ENCODE measurements at places on chromosomes 16 and 17.

DNA sequence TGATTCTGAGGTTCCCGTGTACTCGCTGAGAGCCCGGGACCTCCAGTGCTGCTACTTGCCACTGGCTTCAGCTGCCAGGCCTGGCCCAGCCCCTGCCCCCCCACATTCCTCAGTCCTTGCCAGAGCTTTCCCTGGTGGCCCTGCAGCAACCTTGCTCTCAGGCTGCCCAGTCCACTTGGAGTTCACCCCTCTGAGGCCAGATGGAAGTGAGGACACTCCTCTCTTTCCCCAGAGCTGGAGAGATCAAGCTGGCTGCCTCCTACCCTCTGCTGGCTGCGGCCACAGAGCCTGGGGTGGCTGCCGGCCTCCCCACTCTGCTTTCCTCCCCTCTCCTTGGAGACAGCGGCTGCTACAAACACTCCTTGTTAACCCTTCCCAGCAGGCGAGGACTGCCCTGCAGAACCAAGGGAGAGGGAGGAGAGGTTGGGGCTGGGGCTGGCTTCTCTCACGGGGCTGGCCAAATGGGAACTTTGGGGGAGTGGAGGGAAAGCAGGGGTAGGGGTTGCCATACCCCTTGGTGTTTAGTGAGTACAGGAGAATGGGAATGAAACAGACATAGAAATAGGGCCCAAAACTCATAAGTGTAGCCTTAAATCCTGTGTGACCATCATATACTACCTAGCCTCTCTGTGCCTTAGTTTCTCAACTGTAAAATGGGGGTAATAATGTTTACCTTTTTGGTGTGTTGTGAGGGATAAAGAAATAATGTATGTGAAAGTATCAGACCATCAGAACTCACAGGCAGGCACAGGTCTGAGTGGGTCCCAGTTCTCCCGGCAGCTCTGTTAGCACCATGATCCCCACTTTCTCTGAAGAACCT lies at the start of gene GAS2L2:
GAS2L2 (minus strand) TSS at position 295 of the 820 bp plus-strand sequence. CDS start 389 bp downstream, outside the sequence.
- no peak for DNase-seq

GRCh38 chr17:29615492-29616299 lies 7.0 kb downstream of the CORO6 start:
- DNase-seq: peak; percentile 96

- peak; percentile 84 for DNase-seq
Observed at GRCh38 chr17:81511804-81512561, 616 bp downstream of the ACTG1 start.

DNA sequence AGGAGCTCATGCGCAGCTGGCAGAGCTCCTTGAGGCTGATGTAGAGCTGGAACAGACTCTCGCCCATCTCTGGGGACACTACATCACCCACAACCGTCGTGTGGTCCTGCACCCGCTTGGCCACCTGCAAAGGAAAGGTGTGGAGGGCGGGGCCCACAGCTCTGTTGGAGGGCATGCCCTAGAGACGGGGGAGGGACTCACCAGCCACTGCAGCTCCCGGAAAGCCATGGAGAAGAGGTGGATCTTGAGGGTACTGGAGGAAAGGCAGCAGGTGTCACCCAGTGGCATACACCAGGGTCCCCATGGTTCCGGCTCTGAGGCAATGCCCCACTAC lies 8.6 kb downstream of the UNC13D start:
- DNase-seq: no peak

DNA sequence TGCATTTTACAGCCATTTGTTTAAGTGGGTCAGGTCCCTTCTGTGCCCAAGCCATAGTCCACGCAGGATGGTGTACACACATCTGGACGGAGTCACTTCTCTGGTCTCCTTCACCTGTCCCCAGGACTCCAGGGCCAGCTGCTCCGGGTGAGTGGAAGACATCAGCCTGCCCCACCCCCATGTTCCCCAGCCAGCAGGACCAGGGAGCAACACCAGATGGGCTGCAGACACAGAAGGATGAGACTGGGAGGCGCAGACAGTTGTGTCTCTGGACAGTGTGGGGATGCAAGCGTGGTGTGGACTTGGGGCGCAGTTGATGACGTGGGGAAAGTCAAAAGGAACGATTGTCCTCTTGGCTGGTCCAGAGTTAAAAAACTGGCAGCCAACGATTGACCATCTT lies 24.6 kb upstream of the WFDC1 start:
- DNase-seq: no peak

DNA sequence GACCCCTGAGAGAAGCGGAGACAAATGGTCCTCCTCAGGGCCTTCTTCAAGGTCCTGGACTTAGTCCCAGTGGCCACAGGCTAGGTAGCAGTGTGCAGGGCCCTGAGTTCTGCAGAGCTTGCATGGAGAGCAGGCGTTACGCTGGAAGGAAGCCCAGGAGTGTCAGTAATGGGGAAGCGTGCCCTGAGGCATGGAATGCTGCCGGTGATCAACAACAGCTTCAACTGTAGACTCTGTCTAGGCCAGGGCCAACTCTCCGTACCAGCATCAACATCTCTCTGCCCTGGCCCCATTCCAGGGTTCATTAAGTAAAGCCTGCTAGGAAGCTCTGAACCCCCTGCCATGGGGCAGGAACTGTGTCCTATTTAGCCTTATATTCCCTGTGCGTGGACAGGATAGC lies 568 bp upstream of the TNK1 start:
- DNase-seq: peak; percentile 81

GRCh38 chr17:44049294-44050060 lies 17.0 kb downstream of the LSM12 start:
- no peak for DNase-seq

DNA sequence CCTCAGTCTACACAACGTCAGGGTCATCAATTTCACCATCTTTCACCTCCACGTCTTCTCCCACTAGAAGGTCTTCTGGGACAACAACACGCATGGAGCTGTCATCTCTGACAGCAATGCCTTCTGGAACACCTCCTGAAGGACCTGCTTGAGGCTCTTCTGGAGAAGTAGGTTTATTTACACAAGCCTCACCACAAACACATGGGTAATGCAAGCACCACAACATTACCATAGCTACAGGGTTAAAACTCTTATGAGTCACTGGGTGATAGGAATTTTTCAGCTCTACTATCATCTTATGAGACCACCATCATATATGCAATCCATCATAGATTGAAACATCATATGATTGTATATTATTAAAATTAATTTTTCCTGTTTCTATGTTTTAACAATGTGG lies 215.4 kb downstream of the CHD9NB start:
- DNase-seq: no peak

- no peak for DNase-seq
Observed at GRCh38 chr16:23222929-23223328, 40.4 kb downstream of the SCNN1G start.

- no peak for DNase-seq
Observed at GRCh38 chr17:10605221-10605783, 51.8 kb downstream of the MYH3 start.

DNA sequence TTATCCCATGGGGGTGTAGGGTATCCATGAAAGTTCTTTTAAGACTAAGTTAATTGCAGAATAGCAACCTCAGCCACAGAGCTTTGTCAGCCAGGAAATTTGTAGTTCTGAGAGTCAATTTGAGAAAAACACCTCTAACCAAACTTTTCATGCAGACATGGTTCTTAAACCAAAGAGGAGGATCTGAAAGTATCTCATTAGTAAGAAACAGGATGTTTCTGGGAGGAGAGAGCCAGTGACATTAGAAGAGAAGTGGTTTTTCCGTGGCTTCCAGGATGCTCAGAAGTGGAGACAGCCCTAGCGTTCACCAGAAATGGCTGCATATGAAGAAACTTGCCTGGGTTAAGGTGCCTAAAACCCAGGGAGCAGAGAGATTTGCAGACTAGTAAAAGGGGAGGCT lies 7.9 kb downstream of the GNAO1 start:
- DNase-seq: no peak

- DNase-seq: no peak
Observed at GRCh38 chr16:13950821-13951547, 31.0 kb downstream of the ERCC4 start.

- peak; percentile 76 for DNase-seq
Observed at GRCh38 chr16:31215287-31216162, 1.4 kb downstream of the PYDC1 start.

DNA sequence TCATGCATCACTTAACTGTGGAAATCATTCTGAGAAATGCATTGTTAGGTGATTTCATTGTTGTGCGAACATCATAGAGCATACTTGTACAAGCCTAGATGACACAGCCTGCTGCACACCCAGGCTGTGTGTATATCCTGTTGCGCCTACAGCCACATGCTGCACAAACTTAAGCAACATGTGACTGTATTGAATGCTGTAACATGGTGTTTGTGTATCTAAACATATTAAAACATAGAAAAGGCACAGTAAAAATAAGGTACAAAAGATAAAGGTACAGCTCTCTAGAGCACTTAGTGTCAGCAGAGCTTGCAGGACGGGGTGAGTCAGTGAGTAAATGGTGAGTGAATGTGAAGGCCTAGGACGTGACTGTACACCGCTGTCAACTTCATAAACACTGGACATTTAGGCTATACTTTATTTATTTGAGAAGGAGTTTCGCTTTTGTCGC lies 11.9 kb downstream of the FOXK2 start:
- peak; percentile 88 for DNase-seq

DNA sequence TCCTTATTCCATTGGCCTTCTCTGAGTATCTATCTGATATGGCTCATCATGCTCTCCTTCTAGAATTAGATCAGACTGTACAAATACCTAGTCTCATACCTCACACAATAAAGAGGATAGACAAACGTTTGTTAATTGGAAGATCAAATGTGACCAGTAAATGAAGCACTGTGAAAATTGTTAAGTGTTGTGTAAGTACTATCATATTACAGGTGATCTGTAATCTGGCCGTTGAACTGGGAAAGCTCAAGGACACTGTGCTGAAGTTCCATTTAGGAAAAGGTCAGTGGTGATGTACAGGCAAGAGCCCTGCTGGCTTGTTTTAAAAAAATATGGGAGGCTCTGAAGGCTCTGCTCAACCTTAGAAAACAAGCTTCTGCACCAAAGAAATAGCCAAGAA lies 38.5 kb upstream of the CORO6 start:
- no peak for DNase-seq

- no peak for DNase-seq
Observed at GRCh38 chr17:67439269-67439668, 62.2 kb downstream of the PITPNC1 start.

GRCh38 chr17:48001197-48001596 lies 30.3 kb downstream of the CDK5RAP3 start:
- peak; percentile 54 for DNase-seq

DNA sequence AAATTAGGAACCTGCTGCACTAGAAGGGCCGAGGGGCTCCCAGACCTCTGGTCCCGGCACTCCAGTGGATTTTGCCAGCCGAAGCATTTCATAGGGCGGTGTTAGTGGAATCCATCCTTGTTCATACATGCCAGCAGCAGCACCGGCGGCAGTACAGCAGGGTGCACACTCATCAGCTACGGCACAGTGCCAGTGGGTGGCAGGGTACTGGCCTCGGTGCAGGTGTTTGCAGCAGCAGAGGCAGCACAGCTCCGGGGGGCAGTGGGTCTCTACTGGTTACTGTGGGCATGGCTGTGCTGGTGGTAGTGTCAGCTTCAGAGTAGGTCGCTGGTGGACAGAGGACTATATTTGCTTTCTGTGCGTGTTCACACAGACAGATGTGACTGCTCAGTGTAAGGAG lies 985.7 kb downstream of the CDH8 start:
- DNase-seq: no peak

GRCh38 chr17:280901-281300 lies 71.7 kb downstream of the RPH3AL start:
- DNase-seq: no peak

DNA sequence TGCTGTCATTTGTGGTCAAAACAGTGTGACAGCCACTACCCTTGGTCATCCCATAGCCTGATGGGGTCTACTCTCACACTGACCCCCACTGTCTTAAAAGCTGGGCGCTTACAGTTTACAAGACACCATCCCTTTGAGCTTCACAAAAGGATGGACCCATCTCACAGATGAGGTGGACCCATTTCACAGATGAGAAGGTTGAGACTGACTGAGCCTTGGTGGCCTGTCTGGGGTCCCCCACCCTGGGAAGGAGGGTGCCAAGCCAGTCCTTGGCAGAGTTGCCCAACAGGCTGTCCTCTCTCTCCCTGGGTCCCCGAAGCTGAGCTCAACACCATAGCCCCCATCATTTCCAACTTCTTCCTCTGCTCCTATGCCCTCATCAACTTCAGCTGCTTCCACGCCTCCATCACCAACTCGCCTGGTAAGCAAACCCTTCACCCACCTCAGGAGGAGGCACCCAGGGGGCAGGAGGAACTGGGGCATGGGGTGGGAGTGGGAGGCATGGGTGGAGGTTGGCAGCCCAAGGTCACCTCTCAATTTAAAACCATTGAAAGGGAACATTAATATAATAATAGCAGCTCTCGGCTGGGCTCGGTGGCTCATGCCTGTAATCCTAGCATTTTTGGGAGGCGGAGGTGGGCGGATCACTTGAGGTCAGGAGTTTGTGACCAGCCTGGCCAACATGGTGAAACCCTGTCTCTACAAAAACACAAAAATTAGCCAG lies 17.2 kb downstream of the SLC12A3 start:
- DNase-seq: no peak

GRCh38 chr16:89972244-89973234 lies 24.0 kb downstream of the DEF8 start:
- peak; percentile 95 for DNase-seq

GRCh38 chr16:26816885-26817571 lies 249.7 kb upstream of the C16orf82 start:
- DNase-seq: peak; percentile 89

DNA sequence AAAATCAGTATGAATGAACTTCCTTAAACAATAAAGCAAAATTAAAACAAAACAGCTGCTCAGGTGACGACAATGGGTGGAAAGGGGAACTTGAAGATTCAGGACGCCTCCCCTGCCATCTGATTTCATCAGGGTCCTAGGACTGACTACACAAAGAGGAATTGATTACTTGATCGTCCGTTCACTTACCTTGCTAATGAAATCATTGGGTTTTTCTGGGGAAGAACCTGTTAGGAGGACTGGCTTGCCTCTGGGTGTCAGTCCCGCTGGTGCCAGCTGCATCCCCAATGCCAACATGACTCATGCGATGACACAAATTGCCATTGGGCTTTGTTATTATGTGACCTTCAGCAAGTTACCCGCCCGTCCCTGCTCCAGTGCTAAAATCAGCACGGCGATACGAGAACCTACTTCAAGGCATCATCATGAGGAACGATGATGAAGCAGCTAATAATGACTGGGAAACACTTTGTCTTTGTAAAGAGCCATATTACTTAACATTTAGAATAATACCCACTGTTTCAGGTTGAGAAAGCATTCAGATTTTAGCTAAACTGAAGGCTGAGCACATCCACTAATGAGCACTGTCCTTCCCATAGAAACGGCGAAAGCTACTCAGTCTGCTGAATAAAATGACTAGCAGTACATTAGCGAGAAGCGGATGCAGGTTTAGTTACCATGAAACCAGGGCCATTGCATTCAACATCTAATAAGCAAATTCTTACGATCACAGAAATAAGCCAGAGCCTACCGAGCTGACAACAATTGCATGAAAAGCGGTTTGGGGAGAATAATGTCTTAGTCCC lies 139.4 kb downstream of the ZFHX3 start:
- no peak for DNase-seq

Data from GM23248 (cell line).